ENCODE measurements at places on chromosomes 4 and X.

GRCh38 chrX:153999359-154000037 lies 20.2 kb downstream of the IRAK1 start:
- H3K4me3 ChIP-seq, result peak overlapping the region; percentile 3
- H3K27ac ChIP-seq, result peak overlapping the region; percentile 65
- no peaks in the 10 kb centered on the region for H3K36me3 ChIP-seq
- H3K27me3 ChIP-seq, result no peaks in the 10 kb centered on the region
- H3K4me1 ChIP-seq, result peaks cover 8% of the 10 kb centered on the region
- no peak for DNase-seq

GRCh38 chrX:154751203-154751668 lies 359 bp upstream of the GAB3 start:
- DNase-seq, result no peak
- H3K27me3 ChIP-seq, result no peaks in the 10 kb centered on the region
- H3K27ac ChIP-seq, result no peak overlapping the region
- no peaks in the 10 kb centered on the region for H3K36me3 ChIP-seq
- peak overlapping the region; percentile 50 for H3K4me3 ChIP-seq

GRCh38 chr4:164591666-164592065 lies 162.3 kb upstream of the SMIM31 start:
- no peaks in the 10 kb centered on the region for H3K36me3 ChIP-seq
- DNase-seq, result no peak
- no peak overlapping the region for H3K4me3 ChIP-seq
- H3K27me3 ChIP-seq, result no peaks in the 10 kb centered on the region

- H3K27me3 ChIP-seq, result no peaks in the 10 kb centered on the region
- no peak overlapping the region for H3K27ac ChIP-seq
- no peak for DNase-seq
- H3K4me3 ChIP-seq, result no peak overlapping the region
These were observed 502.9 kb upstream of the PCDH10 start for GRCh38 chr4:132646186-132646585.

DNA sequence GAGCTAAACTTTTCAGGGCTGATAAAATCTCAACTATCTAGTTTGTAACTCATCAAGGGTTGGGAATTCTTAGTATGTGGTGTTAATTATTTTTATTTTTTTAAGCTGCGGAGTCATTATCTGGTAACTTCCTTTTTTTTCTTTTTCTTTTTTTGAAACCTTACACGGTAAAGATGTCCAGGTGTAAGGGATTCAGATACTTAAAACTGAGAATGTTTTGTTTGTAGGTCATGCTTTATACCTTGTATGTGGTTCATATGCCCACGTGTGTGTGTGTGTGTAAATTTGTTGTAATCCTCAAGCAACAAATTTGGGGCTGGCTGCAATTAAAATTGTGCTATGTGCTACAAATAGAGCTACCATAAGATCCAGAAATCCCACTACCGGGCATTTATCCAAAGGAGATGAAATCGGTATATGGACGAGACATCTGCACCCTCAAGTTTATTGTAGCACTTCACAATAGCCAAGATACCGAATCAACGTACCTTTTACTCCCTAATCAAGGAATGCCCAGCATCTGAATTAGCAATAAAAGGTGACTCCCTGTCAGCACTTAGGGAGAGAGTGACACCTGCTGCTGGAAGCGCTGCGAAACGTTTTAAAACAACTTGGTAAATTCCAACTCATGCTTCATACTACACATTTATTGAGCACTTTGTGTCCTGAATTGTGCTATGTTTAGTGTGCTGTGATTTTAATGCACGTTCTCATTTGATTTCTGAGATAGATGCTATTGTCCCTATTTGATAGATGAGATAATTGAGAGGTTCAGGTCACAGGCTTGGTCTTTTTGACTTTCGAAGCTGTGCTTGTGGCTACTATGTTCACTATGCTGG lies 16.1 kb downstream of the MSMO1 start:
- no peak overlapping the region for H3K4me3 ChIP-seq
- H3K27ac ChIP-seq, result no peak overlapping the region
- no peak for DNase-seq
- H3K36me3 ChIP-seq, result peaks cover 35% of the 10 kb centered on the region
- no peaks in the 10 kb centered on the region for H3K4me1 ChIP-seq
